Activated naive CD4-positive, alpha-beta T cell treated with anti-CD3 and anti-CD28 coated beads, Interleukin-2, amount 10 ng/mL, durations not matched to agents 7 days and 5 days (primary cell): ENCODE measurements at places on chromosomes 7 and 10.

- H3K27me3 ChIP-seq, result peaks cover 2% of the 10 kb centered on the region
- H3K4me1 ChIP-seq, result peaks cover 43% of the 10 kb centered on the region
- H3K36me3 ChIP-seq, result peaks cover 33% of the 10 kb centered on the region
- no peak for DNase-seq
Observed at GRCh38 chr7:149196705-149197171, 1.4 kb downstream of the ZNF282 start.

- H3K4me3 ChIP-seq, result no peak overlapping the region
- H3K27me3 ChIP-seq, result no peaks in the 10 kb centered on the region
- H3K27ac ChIP-seq, result no peak overlapping the region
- no peaks in the 10 kb centered on the region for H3K4me1 ChIP-seq
- H3K36me3 ChIP-seq, result no peaks in the 10 kb centered on the region
Observed at GRCh38 chr7:68319061-68319460, 1279.2 kb upstream of the AUTS2 start.

- peaks cover 9% of the 10 kb centered on the region for H3K27me3 ChIP-seq
- peaks cover 4% of the 10 kb centered on the region for H3K4me1 ChIP-seq
- no peak overlapping the region for H3K27ac ChIP-seq
- peaks cover 11% of the 10 kb centered on the region for H3K36me3 ChIP-seq
- DNase-seq, result peak; percentile 22
- peak overlapping the region; percentile 50 for H3K4me3 ChIP-seq
Observed at GRCh38 chr7:98211676-98212531, 665 bp downstream of the BHLHA15 start.

DNA sequence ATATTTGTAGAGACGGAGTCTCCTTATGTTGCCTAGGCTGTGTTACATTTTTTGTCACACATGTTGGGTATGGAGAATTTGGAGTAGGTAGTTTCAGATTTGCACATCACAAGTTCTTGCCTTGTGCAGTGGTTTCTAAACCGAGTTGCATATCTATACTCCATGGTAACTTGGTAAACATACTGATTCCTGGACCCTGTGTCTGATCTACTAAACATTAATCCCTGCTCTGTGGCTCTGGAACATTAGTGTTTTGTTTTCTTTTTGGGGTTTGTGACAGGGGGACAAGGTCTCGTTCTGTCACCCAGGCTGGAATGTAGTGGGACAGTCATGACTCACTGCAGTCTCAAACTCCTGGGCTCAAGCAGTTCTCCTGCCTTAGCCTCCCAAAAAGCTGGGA, 24.7 kb downstream of the AUTS2 start:
- H3K36me3 ChIP-seq, result no peaks in the 10 kb centered on the region
- H3K27ac ChIP-seq, result no peak overlapping the region
- no peaks in the 10 kb centered on the region for H3K27me3 ChIP-seq
- H3K4me1 ChIP-seq, result no peaks in the 10 kb centered on the region

DNA sequence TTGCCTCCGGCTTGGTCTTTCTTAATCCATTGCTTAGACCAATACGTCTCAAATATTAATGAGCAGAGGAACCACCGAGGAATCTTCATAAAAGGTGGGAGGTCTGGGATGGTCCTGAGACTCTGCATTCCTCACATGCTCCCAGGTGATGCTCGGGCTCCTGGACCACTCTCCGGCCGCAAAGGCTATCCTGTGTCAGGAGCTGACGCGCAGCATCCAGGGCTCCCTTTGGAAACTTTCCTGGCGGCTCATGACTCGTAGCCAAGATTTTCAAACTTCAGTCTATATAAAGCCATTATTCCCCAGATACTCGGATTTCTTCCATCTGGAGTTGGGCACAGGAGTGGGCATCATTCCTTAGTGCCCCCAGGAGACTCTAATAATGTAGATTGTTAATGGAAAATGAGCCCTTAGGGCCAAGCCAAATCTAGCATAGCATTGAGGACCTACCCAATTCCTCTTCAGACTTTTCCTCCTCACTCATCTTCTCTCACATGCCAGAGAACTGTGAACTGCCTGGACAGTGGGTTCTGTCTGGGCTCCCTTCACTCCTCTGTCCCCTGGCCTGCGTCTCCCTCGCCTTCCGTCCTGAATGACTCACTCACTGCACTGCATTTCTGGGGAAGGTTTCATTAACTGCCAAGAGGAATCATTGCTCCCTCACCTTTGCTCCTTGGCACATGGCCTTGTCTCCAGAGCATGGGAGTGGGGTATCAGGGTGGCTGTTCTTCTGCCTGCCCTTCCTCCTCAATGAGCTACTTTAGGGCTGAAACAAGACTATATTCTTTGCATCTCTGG, 89.3 kb downstream of the MKI67 start:
- H3K27me3 ChIP-seq, result peaks cover 32% of the 10 kb centered on the region
- DNase-seq, result no peak
- H3K4me3 ChIP-seq, result no peak overlapping the region
- no peak overlapping the region for H3K27ac ChIP-seq

DNA sequence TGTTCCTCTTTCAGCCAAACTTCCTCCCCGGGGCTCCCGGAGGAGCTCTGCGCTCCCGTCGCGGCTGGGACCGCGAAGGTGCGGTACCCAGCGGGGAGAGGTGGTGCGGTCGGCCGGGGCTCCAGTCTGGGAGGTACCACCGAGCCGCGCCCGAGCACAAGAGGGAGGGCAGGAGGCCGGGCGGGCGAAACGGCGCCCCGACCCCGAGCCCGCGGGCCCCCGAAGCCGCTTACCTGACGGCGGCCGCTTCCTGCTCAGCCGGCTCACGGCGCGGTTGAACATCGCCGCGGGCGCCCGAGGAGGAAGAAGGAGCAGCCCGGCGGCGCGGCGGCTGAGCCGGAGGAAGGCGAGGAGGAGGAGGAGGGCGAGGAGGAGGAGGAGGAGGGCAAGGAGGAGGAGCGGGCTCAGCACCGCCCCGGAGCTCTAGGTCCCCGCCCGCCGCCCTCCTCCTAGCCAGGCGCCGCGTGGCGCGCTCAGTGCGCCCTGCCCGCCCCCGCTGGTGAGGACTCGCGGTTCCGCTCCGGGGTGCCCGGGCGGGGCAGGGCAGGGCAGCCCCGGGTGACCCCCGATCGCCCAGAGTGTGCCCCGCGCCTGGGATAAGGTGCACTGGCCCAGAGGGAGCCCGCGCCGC, at the start of gene RGS10:
RGS10 (minus strand) TSS at position 363 of the 631 bp plus-strand sequence; CDS start at position 282, 81 bp downstream.
- peaks cover 13% of the 10 kb centered on the region for H3K36me3 ChIP-seq
- peak; percentile 92 for DNase-seq
- peak within 1 kb of the TSS; percentile 94 for H3K27ac ChIP-seq
- peaks cover 19% of the 10 kb centered on the region for H3K27me3 ChIP-seq
- H3K4me1 ChIP-seq, result peaks cover 50% of the 10 kb centered on the region

- no peaks in the 10 kb centered on the region for H3K27me3 ChIP-seq
- peaks cover 38% of the 10 kb centered on the region for H3K36me3 ChIP-seq
- H3K4me3 ChIP-seq, result peak overlapping the region; percentile 95
- H3K27ac ChIP-seq, result peak overlapping the region; percentile 98
Observed at GRCh38 chr10:51700228-51700817, 928 bp upstream of the CSTF2T start.

DNA sequence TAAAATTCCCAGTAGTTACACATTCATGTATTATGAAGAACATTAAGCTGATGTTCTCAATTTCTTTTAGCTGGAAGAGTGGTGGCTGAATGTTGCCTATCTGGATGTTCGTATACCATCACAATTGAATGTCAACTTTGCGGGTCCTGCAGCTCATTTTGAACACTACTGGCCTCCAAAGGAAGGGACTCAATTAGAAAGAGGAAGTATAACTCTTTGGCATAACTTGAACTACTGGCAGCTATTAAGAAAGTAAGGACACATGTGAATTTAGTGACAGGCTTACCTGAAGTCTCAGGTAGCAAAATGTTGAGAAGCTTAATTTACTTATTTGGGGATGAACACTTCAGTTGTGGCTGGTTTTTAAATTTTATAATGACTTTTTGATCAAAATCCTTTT, 15.9 kb downstream of the CROT start:
- H3K27me3 ChIP-seq, result no peaks in the 10 kb centered on the region
- H3K27ac ChIP-seq, result no peak overlapping the region
- H3K4me1 ChIP-seq, result no peaks in the 10 kb centered on the region
- peaks cover 14% of the 10 kb centered on the region for H3K36me3 ChIP-seq

DNA sequence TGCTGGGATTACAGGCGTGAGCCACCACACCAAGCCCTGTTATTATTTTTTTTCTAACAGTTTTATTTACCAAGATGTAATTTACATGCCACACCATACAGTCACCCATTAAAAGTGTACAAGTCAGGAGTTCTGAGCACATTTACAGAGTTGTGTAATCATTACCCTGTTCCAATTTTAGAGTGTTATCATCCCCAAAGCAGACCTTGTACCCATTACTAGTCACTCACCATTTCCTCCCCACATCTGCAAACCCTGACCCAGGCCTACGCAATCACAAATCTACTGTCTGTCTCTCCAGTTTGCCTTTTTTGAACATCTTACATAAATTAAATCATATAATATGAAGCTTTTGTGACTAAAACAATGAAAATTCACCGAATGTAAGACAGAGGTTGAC, 402.9 kb upstream of the FOXK1 start:
- H3K27ac ChIP-seq, result peak overlapping the region; percentile 31
- H3K36me3 ChIP-seq, result no peaks in the 10 kb centered on the region
- H3K27me3 ChIP-seq, result no peaks in the 10 kb centered on the region
- no peak overlapping the region for H3K4me3 ChIP-seq
- no peak for DNase-seq
- H3K4me1 ChIP-seq, result no peaks in the 10 kb centered on the region

- DNase-seq, result no peak
- H3K4me1 ChIP-seq, result no peaks in the 10 kb centered on the region
- peaks cover under 1% of the 10 kb centered on the region for H3K27me3 ChIP-seq
- H3K27ac ChIP-seq, result no peak overlapping the region
- no peak overlapping the region for H3K4me3 ChIP-seq
- H3K36me3 ChIP-seq, result no peaks in the 10 kb centered on the region
Observed at GRCh38 chr10:4532467-4532866, 293.5 kb upstream of the AKR1E2 start.
